Activated naive CD4-positive, alpha-beta T cell treated with anti-CD3 and anti-CD28 coated beads, Interleukin-2, amount 50 U/mL, for 16 hours (primary cell): ENCODE measurements at places on chromosomes 5 and 9.

GRCh38 chr5:174047472-174048099, 2.1 kb downstream of the NSG2 start:
- DNase-seq, result no peak

GRCh38 chr5:170715141-170715540, 68.4 kb upstream of the GABRP start:
- DNase-seq, result no peak

DNA sequence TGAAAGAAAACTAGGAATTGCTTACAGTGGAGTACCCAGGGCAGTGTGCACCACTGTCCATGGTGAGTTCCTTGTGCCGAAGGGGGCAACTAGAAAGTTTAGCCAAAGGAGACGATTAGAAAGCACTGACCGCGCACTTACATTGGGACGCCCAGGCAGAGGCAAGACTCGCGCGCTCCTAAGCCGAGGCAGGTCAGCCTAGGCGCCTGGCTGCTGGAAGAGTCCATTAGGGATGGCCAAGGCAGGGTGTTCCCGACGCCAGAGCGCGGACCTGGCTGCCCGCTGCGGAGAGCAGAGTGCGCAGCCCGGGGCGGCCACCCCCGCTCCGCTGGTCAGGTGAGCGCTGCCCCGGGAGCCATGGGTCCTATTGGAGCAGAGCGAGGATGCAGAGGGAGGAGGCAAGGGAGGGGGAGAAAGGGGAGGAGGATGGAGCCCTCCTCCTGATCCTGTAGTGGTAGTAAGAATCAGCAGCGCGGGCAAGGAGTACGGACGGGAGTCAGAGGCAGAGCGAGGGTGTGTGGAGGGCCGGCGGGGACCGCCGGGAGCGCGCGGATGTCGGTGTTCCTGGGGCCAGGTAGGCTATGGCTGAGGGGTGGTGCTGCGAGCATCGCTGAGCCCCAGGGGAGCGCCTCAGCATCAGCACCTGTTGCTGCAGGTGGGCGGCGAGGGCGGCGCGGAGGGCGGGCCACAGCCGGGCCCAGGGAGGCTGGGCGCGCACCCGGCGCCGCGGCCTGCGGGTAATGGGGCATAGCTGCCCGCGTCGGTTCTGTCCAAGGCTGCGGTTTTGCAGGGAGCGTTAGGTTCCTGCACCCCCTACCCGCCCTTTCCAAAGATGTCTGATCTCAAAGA, at the start of gene ADGRV1:
TSS of gene ADGRV1 (plus strand) at position 454 of the 849 bp plus-strand sequence. CDS start at position 553, 99 bp downstream.
- DNase-seq, result no peak

GRCh38 chr5:152551061-152551460, 146.0 kb upstream of the NMUR2 start:
- no peak for DNase-seq

- peak; percentile 46 for DNase-seq
Measured at GRCh38 chr9:19999491-20000057, 210.7 kb upstream of the SLC24A2 start.

DNA sequence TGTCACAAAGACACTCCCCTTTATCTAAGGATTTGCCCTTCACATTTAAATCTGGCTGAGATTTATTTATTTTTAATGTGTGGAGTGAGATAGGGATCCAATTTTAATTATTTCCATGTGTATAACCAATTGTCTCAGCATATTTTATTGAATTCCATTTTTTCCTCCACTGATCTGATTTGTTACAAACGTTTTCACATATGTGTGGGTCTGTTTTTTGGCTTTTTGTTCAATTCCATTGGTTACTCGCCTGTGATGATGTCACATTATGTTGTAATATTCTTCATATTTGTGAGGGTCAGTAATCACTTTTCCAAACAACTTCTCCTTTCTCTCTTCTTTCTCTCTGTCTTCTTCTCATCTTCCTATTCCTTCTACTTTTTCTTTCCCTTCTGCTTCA, 278.3 kb upstream of the RFX3 start:
- DNase-seq, result no peak

DNA sequence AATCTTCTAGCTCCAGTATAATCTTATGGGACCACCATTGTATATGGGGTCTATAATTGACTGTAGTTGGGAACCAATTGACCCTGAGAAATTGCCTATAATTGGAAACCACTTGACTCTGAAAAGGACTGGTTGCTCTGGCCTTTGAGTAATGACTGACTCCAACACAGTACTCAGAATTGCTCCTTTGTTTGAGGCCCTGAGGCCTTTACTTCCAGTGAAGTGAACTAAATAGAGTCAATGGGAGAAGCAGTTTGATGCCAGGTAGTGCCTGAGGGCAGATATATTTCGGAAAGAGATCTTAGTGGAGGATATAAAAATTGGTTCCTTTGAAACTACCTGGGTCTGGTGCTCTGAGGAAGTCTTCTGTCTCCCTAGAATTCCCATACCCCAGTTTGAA, 16.0 kb upstream of the TMEM171 start:
- no peak for DNase-seq

DNA sequence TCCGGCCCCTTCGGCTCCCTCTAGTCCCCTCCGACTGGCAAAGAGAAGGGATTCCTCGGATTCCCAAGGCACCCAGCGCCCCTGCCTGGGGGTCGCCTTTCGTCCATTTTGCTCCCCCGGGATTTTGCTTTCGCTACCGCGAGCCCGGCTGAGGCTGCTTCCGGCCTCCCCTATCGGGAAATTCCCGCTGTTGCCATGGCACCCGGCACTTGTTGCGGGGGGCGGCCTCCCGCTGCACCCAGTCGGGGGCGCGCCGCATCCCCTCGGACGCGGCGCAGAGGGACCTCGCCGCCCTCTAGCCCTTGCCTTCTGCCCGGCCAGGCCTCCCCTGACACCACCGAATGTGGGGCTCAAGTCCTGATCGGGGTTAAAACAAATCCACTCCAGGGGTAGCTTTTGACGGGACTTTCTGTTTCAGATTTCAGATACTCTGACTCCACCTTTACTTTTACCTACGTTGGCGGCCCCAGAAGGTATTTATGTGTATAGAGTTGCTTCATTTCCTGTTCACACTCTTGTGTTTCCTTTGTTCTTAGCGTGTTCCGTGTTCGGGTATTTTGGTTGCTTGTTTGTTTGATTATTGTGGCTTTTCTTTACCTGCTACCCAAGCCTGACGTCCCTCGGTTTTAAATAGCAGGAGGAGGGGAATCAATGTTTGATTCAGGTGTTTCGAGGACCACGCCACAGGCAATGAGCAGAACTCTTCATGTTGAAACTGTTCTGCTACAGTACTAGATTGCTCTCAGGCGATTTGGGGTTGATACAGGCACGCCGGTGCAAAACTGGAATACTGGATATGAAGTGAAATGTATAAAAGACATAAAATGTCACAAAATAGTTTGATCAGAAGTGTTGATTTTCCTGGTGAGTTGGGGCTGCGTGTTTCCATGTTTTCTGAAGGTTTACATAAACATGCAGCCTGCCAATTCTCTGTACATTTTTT, 1.5 kb downstream of the PARP8 start:
- peak; percentile 87 for DNase-seq

GRCh38 chr9:11128156-11128555, 515.4 kb upstream of the PTPRD start:
- no peak for DNase-seq

DNA sequence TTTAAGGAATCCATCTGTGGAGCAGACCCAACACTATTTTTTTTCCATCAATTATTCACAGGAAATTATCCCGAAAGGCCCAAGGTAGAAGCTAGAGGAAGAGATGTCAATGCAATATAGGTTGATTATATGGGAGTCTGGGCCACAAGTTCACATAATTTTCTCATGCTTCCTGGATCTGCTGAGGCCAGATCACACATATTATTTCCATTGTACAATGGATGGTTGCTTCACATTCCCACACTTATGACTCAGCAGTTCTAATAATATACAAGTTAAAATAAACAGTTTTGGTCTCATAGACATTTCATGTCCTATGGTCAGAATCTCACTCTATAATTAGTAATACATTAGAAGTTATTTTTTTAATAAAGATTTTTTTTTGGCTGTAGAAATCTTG, 66.0 kb upstream of the PTPRD start:
- no peak for DNase-seq

DNA sequence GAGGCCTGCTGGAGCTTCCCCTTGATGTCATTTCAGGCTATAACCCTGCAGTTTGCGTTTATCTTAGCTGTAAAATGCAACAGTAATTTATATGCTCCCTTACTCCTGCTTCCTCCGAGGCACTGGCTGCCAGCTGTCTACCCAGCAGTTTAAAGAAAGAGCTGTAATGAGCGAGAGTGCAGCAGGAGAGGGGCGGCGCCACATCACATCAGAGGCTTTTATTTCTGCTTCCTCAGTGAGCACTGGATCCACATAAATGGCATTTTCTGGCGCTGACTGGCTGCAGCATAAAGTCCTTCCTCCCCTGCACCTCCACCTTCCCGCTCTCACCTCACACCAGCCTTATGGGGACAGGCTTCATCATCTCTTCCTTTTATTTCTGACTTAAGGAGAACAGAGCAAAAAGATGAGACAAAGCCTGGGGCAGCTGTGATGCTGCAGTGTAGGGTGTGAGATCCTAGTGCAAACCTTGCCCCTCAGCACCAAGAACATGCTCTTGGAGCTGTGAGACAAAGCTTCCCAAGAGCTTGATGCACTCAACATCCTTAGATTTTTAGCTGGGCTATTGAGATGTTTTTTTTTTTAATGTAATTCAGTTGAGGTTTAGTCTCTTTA, 829.6 kb upstream of the ZNF608 start:
- no peak for DNase-seq

DNA sequence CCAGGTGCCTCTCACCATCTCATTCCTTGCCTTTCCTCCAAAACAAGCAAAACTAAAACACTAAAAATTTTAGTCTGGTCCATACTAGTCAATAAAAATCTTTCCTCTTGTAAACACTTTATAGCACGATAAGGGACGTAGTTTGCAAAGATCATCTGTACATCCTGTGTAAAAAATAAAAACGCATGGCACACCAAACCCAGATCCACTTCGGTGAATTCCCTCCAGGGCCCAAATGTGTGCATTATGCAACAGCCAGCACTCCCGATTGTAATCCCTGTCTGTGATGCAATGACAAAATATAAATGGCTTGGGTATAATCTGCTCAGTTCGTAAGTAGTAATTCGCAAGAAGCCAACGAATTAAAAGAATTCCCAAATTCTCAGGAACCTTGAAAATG, 1.4 kb downstream of the FAM169A start:
- no peak for DNase-seq

DNA sequence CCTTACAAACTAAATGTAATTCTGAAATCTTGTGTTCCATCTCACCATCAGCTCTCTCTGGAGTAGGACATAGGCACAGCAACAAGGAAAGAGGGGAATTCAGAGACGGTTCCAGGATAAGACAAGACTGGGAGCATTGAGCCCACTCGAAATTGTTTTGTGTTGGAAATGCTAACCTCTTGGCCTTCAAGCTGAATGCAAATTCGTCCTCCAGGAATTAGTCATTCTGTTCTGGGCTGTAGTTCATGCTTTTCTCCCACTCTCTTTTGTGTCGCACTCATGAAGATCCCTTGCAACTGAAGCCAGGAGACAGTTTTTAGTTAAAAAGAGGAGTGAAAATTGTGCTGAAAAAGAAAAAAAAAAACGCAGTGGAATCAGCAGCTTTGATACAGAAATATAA, 121.7 kb upstream of the SEMA6A start:
- DNase-seq, result no peak

DNA sequence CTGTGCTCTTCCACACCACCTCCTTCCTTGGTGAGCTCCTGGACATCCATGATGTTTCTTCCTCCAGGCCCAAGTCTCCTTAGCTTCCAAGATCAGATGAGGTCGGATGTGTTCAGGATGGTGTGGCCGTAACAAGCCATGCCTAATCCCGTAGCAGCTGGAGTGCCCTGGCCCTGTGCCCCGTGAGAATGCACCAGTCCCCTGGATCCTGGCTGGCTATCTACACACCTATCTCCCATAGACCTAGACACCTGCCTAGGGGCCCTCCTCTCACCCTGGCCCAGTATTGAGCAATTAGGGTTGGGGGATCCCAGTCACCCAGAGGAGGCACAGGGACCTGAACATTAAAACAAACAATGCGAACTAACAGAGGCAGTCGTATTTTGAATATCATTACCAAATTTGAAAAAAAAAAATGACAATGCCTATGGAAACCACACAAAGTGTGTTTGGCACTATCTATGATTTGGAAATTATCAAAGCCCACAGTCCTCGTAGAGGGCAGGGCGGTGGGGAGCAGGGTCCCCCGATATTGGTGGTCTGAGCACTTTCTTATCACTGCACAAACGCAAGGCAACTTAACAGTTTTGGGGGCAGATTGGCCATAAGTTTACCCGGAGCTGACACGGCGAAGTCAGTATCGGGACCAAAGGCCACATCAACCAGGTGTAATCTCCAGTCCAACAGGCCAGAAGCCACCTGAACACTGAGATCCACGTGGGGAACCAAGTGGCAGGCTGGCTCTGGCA, 13.2 kb downstream of the ENG start:
- no peak for DNase-seq

GRCh38 chr5:65811885-65812284, 89.9 kb downstream of the NLN start:
- DNase-seq, result no peak

GRCh38 chr5:33850100-33850594, 41.6 kb downstream of the ADAMTS12 start:
- DNase-seq, result no peak

- no peak for DNase-seq
Measured at GRCh38 chr9:98770717-98771116, 25.6 kb downstream of the ANKS6 start.

GRCh38 chr9:4118666-4119065, 181.2 kb downstream of the GLIS3 start:
- DNase-seq, result no peak

- no peak for DNase-seq
Measured at GRCh38 chr5:3590967-3591900, 4.4 kb upstream of the IRX1 start.

DNA sequence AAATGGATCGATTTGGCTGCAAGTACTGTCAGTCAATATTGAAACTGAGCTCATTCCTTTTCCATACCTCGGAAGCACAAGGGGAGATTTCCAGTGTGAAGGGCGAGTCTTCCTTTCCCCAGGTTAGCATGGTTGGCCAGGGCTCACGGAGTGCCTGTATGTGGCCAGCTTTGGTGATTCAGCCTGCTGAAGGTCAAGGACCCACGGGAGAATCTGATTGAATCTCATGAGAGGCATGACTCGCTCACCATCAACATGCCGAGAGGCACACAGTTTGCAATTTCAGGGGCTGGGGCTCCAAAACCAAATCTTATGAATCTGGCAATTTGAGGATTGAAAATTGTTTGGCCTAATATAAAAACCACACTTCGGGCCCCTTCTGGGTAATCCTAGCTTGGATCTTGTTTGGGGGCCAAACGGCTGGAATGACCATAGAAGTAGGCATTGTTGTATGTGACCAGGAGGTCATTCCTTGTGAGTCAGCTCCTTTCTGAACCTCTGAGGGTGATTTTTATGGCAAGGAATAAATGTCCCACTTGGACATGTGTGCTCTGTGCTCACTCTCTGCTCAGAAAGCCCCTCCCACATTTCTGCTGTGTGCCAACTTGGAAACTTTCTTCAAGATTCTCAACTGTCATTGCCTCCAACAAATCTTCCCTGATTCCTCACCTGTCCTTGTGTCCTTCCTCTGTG, 69.8 kb downstream of the DOCK2 start:
- no peak for DNase-seq
